Kidney (tissue), 22 donors: ENCODE measurements at places on chromosomes 3 and 15. TPM values are rescaled to one million over a fixed set of nuclear protein-coding genes. Genes with fewer than 3 reads are reported as not detected.
A peak's percentile ranks its signal among the peaks of the same experiment; 100 is the strongest.

SLC51B gene
- 2.9 TPM for total RNA-seq

CNTN3 gene
- 3.8 TPM for total RNA-seq

FGF7 gene
- 23.8 TPM for total RNA-seq

GRCh38 chr3:124986192-124987143, 51.9 kb upstream of the MUC13 start:
- peaks cover 2% of the 10 kb centered on the region for H3K4me1 ChIP-seq
- H3K27me3 ChIP-seq: no peaks in the 10 kb centered on the region
- H3K36me3 ChIP-seq: peaks cover 3% of the 10 kb centered on the region

CKMT1A gene
- 15.1 TPM for total RNA-seq

DNA sequence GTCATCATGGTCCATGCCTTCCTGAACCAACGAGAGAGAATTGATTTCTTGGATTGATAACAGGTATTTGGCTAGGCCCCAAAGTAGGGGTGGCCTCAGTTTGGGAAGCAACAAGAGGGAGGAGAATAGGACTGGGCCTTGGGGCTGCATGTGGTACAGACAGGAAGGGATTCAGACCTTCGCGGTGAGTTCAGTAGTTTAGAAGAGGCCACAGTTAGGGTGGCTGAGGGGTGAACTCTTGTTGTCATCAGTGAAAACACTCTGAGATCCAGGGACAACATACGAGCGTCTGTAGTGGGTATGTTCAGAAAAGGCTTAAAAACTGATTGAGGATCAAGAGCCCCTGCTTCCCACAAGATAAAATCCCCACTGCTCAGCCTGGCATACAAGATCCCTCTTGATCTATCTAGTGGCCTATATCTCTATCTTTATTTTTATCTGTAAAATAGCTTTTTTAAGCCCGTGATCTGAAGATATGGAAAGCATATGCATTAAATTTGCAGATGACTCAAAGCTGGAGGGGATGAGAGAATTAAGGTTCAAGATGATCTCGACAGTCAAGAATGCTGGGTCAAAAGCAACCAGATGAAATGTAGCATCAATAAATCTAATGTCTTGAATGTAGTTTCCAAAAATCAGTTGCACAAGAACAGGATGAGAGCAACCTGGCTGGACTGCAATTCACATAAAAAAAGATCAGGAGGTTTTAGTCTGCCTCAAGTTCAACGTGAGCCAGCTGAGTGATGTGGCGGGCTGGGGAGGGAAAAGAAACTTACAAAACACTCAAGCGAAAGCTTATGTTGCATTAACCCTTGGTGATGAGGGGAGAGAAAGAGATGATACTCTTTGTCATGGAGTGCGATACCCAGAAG, 221.1 kb upstream of the TLE3 start:
- peak overlapping the region; percentile 10 for H3K27ac ChIP-seq
- H3K36me3 ChIP-seq: no peaks in the 10 kb centered on the region
- DNase-seq: peak; percentile 82
- no peaks in the 10 kb centered on the region for H3K4me1 ChIP-seq
- H3K27me3 ChIP-seq: no peaks in the 10 kb centered on the region

FAM107A gene
- 180 TPM for total RNA-seq

PRSS50 gene
- 0.35 TPM for total RNA-seq

PLA2G4F gene
- 51.2 TPM for total RNA-seq

DNA sequence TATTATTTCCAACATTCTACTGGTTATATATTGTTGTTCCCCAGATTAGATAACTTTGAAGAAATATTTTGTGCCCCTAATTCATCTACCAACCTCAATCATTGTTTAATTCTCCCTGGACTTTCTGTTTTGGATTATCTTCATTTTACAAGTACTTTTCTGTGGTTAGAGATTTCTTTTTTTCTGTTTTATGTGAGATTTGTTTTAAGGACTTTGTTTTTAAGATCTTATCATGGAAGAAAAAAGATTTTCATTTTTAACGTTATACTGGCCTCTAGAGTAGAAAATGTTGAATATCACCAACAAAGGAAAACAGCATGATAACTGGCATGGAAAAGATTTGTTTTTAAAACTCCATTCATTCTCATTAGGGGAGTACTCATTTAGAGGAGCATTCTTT, 210.9 kb upstream of the KCNMB2 start:
- no peaks in the 10 kb centered on the region for H3K36me3 ChIP-seq
- no peaks in the 10 kb centered on the region for H3K27me3 ChIP-seq
- H3K27ac ChIP-seq: no peak overlapping the region
- no peaks in the 10 kb centered on the region for H3K4me1 ChIP-seq

DNA sequence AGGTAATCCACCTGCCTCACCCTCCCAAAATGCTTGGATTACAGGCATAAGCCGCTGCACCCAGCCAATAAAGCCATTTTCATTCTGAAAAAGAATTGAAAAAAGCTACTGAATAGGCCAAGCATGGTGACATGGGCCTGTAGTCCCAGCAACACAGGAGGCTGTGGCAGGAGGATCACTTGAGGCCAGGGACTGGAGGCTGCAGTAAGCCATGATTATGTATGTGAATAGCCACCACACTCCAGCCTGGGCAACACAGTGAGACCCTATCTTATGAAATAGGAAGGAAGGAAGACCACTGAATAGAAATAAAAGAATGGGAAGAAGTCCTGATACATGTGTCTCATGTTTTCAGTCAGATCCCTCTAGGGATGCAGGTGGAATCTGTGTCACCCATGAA, 36.0 kb upstream of the SEMA4B start:
- peak; percentile 40 for DNase-seq
- no peaks in the 10 kb centered on the region for H3K27me3 ChIP-seq
- H3K4me3 ChIP-seq: no peak overlapping the region
- H3K4me1 ChIP-seq: peaks cover 11% of the 10 kb centered on the region
- H3K27ac ChIP-seq: peak overlapping the region; percentile 87
- no peaks in the 10 kb centered on the region for H3K36me3 ChIP-seq

DNA sequence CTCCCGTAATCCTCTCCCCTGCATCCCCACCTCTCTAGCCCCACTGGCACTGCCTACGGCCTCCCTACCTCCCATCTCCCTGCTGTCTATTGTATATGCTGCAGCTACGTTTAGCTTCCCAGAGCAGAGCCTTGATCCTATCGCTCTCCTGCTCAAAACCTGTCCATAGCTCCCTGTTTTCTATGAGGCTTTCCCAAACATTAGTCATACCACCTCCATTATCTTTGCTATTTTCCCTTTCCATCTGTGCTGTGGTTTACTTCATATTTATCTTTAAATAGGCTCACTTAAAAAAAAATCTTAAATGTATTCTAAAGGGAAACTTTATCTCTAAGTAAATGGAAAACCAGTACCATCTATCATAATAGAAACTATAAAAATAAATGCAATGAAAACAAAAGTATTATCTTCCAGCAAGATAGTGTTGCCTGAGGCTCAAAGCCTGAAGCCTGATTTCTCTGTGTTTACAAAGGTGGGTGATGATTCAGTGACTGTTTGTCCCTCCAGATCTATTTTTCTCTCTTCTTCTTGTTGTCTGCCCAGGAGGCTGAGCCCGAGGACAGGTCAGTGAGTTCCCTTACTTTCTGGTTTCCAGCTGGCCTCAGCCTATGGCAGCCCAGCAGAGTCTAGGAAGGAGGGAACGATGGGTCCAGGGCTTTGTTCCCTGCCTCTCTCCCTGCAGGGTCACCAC, 397.1 kb upstream of the CFAP20DC start:
- H3K36me3 ChIP-seq: no peaks in the 10 kb centered on the region
- H3K27me3 ChIP-seq: no peaks in the 10 kb centered on the region
- H3K4me3 ChIP-seq: no peak overlapping the region
- no peak overlapping the region for H3K27ac ChIP-seq
- DNase-seq: no peak
- H3K4me1 ChIP-seq: no peaks in the 10 kb centered on the region

CPN2 gene
- 0.72 TPM for total RNA-seq

- no peaks in the 10 kb centered on the region for H3K27me3 ChIP-seq
- H3K27ac ChIP-seq: no peak overlapping the region
- no peaks in the 10 kb centered on the region for H3K4me1 ChIP-seq
- no peak overlapping the region for H3K4me3 ChIP-seq
- DNase-seq: no peak
Observed at GRCh38 chr3:187252311-187252710, 39.2 kb downstream of the MASP1 start.

TMEM42 gene
- total RNA-seq: 17.7 TPM

DNA sequence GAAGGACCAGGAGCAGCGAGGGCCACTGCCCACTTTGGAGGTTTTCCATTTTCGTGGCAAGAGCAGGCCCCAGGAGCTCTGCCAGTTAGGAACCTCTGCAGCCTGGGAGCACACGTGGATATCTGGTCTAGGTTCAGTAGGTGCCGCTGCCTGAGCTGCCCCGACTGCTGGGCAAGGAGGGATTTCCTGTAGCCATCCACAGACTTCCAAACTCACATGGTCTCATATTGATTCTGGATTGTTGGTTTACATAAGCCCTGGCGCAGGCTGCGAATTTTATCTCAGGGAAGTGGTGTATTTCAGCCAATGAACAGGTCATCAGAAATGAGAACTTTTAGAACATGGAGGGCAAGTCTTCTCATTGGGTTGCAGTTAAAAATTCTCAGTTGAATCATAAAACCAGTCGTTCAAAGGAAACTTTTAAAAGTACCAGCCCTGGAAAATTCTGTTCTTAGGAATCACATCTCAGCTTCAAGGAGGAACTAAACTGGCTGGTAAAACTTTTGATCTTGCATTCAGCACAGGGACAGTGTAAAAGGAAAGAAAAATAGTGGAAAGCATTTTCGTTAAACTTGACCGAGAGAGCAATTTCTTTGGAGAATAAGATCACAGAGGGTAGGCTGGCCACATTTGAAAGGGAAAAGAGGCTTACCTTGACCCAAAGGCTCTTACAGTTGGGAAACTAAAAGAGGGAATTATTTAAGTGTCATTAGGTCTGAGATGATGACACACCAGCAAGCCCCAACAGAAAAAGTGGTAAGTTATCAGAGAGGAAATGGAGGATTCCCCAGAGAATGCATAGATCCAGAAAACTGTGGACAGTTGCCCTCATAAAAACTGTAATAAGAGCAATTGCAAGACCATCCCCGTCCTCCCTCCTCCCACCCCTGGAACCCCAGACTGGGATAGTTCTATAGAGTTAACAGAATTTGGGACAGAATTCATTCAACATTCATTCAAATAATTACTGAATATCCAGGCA, 6.4 kb upstream of the RTP3 start:
- no peaks in the 10 kb centered on the region for H3K27me3 ChIP-seq
- DNase-seq: no peak
- H3K4me1 ChIP-seq: peaks cover 4% of the 10 kb centered on the region

DNA sequence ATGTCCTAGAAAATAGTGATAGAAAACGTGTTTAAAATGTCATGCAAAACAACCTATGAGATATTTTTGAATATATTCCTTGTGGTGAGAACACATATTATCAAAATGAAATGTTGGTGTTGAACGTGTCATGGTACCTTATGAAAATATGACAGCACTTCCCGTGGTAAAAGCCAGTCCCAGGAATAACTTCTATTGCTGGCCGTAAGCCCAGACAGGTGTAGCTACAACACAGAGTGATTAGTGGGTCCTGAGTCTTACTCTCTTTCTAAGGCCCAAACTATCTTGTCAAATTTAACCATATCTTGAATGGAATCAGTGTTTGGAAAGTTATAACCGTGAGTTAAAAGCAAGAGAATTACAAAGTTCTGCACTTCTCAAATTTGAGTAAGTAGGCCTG, 24.1 kb downstream of the RARB start:
- H3K36me3 ChIP-seq: no peaks in the 10 kb centered on the region
- peaks cover 22% of the 10 kb centered on the region for H3K4me1 ChIP-seq
- no peak overlapping the region for H3K4me3 ChIP-seq
- DNase-seq: no peak
- H3K27ac ChIP-seq: no peak overlapping the region

GRCh38 chr3:45210308-45211041, 15.6 kb downstream of the TMEM158 start:
- H3K4me1 ChIP-seq: no peaks in the 10 kb centered on the region
- DNase-seq: peak; percentile 74
- no peak overlapping the region for H3K4me3 ChIP-seq
- no peaks in the 10 kb centered on the region for H3K36me3 ChIP-seq

- H3K4me3 ChIP-seq: no peak overlapping the region
- H3K27ac ChIP-seq: no peak overlapping the region
- H3K27me3 ChIP-seq: no peaks in the 10 kb centered on the region
Observed at GRCh38 chr3:53039376-53039752, 6.5 kb downstream of the SFMBT1 start.

DNA sequence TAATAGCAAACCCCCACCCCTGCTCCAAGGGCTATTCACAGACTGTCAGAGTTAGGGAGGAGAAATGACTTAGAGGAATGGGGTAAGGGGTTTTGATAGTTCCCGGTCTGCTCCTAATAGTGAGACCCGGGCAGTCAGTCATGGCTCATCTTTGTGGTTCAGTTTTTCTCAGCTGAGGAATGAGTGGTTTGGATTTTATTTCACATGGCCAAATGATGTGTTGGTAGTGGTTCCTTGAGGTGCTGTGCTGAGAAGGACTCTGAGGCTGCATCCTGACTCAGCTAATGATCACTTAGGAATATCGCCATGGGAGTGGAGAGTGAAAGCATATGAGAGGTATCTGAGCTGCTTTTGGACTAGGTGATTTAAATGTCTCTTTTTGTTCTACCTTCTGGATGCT, 80.2 kb downstream of the LPP start:
- no peak for DNase-seq
- H3K27ac ChIP-seq: no peak overlapping the region
- H3K4me3 ChIP-seq: no peak overlapping the region

DNA sequence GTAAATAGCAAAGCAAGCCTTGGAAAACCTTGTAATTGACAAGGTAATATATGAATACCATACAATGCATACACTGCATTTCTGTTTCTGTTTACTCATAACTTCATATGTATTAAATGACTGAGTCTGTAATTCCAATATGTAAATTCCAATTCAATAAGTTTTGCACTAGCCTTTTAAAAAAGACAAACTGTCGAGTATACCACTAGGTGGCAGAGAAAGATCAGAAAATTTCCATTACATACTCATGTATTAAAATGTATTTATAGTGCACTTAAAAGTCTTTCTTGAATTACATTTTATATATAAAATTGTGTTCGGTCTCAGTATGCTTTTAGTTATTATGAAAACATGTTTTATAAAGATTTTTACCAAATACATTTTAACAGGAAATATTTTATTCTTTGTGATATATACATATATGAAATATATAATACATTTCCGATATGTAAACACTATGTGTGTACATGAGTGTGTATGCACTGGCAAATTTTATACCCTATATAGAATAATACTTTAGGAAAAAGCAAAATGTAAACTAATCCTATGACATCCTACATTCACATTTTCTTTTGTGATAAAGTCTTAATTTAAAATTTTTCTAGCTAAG, 216.8 kb downstream of the VGLL3 start:
- no peak overlapping the region for H3K4me3 ChIP-seq
- no peaks in the 10 kb centered on the region for H3K4me1 ChIP-seq
- H3K27ac ChIP-seq: no peak overlapping the region
